Fibroblast of skin of left quadriceps (primary cell): ENCODE measurements at places on chromosomes 12 and 14.

GRCh38 chr12:51391283-51392123 is at the start of gene GALNT6:
TSS of gene GALNT6 (minus strand) at chr12:51391406. CDS start at chr12:51379781, 11,625 bp downstream.
- no peak for DNase-seq

DNA sequence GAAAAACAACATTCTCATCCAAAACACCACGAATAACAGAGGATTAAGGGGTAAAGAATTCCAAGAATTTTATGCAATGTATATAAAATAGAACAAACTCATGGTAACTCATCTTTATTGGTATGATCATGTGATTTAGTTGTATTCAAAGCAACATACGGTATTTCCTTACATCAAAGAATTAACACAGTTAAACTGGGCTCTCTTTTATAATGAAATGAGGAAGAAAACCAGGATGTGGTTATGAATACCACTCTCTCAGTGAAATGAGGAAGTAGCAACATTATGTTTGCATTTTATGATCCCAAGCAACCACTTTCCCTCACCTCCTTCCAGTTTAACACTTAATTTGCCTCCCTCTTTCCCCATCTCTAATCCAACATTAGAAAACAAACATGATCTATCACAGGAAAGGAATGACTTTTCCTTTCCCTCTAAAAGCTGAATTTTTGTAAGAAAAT is 22.9 kb downstream of the SPTLC2 start:
- peak; percentile 76 for DNase-seq

DNA sequence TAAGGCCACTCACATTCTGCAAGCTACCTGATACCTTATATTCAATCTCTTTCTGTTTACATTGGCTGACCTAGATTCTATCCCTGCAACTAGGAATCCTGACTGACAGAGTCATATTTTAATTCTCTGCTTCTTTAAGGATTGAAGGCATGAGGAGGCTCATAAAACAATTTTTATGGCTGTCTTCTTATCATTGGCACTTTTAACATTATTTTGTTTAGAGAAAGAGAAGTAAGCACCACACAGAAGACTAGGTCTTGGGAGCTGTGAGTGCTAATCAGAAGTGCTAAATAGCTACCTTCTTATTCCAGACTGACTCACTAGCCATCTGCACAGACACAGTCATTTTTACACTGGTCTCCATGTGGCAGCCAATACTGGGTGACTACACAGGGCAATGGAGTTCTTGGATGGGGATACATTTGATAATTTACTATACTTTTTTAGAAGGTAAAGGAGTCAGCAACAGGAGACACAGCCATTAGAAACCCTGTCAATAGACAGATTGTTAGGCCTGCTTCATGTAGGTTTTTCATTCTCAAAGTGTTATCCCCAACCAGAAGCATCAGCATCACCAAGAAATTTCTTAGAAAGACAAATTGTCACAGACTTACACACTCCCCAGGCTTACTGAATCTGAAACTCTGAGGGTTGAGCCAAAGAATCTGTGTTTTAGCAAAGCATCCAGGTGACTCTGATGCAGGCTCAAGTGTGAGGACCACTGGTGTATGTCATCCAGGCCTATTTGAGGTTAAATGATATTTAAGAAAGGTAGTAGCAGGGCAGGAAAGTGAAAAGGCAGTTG is 214.1 kb downstream of the DUSP6 start:
- DNase-seq, result no peak

DNA sequence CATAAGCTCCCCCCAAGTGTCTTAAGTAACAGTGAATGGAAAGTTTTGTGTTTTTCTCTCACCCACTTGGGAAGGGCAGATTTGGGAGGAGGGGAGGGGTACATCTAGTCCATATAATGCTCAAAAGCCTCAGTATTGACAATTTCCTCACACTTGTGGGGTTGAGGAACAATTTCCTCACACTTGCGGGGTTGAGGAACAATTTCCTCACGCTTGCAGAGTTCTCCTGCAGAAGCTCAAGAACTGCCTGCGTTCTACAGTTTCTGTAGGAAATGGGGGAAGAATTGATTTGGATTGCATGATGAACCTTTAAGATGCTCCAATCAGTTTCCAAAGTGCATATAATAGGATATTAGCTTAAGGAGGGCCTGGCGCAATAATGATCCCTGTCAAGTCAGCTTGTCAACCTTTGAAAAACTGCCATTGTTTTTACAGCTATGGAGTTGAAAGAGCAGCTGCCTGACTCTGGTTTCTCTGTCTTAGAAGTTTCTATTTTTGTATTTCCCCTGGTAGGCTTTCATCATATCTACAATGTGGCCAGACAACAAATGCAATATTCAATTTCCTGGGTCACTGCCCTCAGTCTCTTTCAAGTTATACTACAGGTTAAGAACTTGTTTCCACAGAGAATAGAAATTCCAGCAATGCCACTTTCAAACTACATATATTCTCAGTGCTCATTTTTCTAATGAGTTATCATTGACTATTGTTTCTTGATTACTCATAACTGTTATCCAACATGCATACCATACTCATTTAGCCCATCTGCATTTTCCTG is 66.5 kb downstream of the PLEKHG7 start:
- no peak for DNase-seq

DNA sequence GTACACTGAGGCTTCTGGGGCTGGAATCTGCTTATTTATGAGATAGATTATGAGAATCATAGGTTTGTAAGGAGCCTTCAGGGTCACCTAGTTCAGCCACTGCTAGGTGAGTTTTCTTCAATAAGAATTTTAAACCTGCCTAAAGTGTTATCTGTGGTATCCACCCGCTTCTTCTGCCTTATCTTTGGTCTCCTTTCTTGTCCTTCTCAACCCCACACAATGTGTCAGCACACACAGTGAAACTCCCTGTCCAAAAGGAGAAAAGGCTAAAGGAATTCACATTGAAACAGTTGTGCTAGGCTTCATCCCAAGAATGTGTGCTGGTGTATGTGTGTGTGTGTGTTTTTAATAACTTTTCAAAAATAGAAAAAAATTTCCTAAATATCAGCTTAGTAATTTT is 259.3 kb upstream of the BTG1 start:
- DNase-seq, result no peak

GRCh38 chr14:50001151-50001998 is 108.5 kb downstream of the ARF6 start:
- DNase-seq, result no peak

DNA sequence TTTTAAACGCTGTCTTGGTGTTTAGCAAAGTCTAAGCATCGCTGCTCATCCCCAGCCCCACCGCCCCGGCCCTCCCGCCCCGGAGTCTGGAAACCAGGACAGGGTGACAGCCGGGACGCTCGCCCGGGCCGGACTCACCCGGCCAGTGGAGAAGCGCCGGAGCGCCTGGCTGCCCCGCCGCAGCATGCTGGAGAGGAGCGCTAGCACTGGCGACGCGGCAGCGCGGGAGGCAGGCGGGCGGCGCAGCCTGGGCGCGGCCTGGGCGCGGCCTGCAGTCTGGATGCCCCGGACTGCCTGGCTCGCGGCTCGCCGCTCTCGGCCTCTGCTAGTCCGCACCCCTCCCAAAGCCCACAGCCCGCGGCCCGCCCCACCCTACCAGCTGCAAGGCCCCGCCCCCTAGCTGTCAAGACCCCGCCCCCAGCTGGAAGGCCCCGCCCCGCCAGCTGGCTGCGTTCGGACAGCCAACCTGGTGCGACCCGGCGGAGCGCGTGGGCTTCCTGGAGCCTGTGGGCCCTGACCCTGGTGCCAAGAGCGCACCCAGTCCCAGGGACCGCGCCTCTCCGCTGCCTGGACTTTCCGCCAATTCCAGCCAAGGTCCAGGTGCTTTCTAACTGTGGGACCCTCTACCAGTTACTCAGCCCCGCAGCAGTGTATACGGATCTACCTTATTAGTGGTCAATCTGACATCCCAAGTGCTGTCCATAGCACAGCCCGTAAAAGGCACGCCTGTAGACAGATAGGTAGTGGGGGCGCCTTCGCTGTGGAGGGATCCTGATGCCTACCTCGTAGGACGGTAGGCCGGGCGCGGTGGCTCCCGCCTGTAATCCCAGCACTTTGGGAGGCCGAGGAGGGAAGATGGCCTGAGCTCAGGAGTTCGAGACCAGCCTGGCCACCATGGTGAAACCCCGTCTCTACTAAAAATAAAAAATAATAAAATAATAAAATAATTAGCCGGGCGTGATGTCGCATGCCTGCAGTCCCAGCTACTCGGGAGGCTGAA is at the start of gene ALDH1L2:
ALDH1L2 (minus strand) TSS at position 208 of the 1,000 bp plus-strand sequence; CDS start at position 186, 22 bp downstream.
- peak; percentile 77 for DNase-seq

DNA sequence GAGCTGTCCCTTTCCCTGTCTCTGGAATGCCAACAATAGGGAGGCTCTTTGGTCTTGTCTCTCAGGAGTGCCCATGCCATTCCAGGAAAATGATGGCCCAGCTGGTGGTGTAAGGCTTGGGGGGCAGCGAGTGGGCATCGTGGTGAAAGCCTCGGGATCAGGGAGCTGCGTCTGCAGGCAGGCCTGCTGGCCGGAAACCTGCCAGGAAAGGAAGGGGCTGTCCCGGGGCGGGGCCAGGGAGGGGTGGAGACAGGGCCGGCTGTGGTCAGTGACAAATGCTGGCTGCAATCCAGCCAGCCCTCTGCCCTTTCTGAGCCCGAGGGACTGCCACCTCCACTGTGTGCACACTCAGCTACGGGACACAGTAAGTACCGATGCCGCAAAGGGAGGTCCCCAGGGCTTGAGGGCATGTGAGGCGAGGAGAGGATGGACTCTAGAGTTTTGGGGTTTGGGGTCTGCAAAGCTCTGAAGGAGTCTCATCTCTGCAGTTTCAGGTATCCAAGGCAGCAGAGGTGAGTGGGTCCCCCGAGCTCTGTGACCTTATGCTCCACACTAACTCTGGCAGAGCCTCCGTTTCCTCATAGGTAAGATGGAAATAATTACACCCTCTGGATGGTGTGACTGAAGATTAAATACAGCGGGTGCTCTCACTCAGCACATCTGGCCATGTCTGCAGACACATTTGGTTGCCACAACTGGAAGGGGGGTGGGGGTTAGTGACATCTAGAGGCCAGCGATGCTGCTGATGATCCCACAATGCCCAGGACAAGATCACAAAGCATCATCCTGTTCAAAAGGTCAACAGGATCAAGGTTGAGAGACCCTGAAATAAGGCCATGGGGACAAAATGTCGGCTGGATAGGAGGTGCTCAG is at the start of gene SERPINA5:
SERPINA5 (plus strand) TSS at position 300 of the 873 bp plus-strand sequence. CDS start 5,937 bp downstream, outside the sequence.
- DNase-seq, result no peak

- no peak for DNase-seq
Measured at GRCh38 chr14:76136476-76137110, 15.1 kb upstream of the GPATCH2L start.

- no peak for DNase-seq
Measured at GRCh38 chr12:123346946-123347345, 17.7 kb downstream of the SBNO1 start.

- DNase-seq, result no peak
Measured at GRCh38 chr12:7190268-7191055, 976 bp downstream of the PEX5 start.

GRCh38 chr14:99030454-99030853 is 241.5 kb downstream of the BCL11B start:
- no peak for DNase-seq

DNA sequence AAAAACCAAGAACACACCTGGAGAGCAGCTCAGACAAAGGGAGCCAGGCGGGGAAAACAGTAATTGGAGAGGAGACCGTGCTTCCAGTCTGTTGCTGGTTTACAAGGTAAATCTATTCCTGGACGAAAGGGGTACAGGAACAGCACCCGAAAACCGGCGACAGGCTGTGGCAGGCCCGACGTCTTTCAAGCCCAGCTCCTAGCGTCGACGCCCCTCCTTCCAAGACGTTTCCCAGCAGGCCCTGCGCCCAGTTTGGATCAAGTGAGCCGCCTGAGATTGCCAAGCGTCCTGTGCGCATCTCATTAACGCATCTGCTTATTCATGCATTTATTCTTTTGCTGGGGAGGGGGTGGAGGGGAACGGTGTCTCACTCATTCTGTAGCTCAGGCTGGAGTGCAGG is 1.4 kb downstream of the C12orf56 start:
- DNase-seq, result no peak

GRCh38 chr12:111024205-111024801 is 103.9 kb upstream of the MYL2 start:
- no peak for DNase-seq

- DNase-seq, result no peak
Measured at GRCh38 chr12:3747543-3747942, 5.4 kb downstream of the CRACR2A start.

GRCh38 chr12:15520844-15521243 is 198.5 kb downstream of the PTPRO start:
- no peak for DNase-seq

DNA sequence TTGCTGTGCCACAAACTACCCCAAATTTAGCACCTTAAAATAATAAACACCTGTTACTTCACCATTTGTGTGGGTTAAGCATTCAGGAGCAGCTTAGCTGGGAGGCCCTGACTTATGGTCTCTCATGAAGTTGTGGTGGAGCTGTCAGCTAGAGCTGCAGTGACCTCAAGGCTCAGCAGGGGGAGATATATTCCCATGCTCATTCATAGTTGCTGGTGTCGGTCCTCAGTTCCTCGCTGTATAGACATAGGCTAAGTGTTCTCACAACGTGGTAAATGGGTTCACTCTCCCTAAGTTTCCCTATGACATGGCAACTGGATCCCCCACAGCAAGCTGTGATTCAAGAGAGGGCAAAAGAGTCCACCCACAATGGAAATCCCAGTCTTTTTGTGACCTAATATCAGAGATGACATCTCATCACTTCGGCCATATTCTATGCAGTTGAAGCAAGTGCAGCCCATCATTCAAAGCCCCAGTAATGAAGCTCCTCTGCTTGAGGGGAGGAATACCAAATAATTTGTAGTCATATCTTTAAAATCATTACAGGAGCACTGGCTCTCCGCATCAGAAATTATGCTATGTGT is 41.1 kb downstream of the PRB3 start:
- peak; percentile 4 for DNase-seq

GRCh38 chr14:91223028-91223783 is 21.3 kb downstream of the GPR68 start:
- no peak for DNase-seq

GRCh38 chr12:7503686-7504415 is at the start of gene CD163:
TSS of gene CD163 (minus strand) at chr12:7503777. CDS start at chr12:7503690, 87 bp downstream.
- no peak for DNase-seq

GRCh38 chr14:93720981-93721483 is 67.3 kb downstream of the PRIMA1 start:
- no peak for DNase-seq

- DNase-seq, result no peak
Measured at GRCh38 chr12:62264706-62265105, 4.5 kb downstream of the USP15 start.

DNA sequence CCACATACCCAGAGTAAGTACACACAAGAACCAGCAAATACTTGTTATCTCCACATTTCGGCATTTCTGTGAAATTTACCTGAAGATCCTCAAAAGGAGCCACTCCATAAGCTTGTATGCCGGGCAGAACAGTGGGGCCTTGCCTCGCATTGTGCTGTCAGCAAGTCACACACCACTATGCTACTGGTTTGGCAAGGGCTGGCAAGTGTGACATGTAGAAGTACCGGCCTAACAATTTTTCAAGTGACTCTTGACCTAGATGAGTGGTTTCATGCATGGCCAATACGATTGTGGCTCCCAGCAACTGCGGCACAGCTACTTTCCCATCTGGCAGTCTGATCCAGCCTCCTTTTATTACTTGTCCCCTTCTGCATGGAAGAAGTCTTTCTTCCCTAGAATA is 69.8 kb downstream of the GAS2L3 start:
- DNase-seq, result no peak

DNA sequence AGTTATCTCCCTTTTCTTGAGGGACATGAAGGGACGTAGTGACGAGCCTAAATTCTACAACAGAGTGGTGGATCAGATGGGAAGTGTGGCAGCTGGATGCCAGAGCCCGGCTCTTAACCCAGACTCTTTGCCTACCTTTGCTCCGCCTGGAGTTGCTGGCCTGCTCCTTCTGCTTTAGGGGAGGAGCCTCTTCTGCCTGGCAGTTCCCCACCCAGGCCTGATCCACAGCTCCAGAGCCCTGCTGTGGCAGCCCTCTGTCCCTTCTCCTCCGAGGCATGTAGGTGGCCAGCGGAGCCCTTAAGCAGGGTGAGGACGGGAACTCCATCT is 2.3 kb upstream of the PRPH start:
- no peak for DNase-seq
